ENCODE measurements at places on chromosomes 5 and 9. TPM values are rescaled to one million over a fixed set of nuclear protein-coding genes. Genes with fewer than 3 reads are reported as not detected.

The TAF11L5 gene
- total RNA-seq = not detected

The RHOBTB3 gene
- 101 TPM for total RNA-seq

DNA sequence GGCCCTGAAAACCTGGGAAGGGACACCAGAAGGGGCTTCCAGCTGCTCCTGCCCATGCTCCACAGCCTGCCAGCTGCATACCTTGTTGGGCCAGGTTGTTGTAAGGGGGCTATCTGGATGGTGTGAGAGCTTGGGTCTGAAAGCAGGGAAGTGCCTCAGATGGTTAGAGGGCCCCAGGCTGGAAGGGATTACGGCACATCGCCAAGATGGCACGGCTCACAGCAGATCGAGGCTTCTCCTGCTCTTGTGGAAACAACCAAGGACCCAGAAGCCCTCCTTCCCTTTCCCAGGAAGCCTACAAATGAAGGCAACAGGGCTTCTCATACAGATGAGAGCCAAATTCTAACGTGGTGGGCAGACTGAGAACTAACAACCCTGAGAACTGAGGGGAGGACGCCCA lies 121.7 kb upstream of the ADCY2 start:
- DNase-seq = no peak

- peak; percentile 67 for DNase-seq
These were observed 464 bp downstream of the CEMIP2 start for GRCh38 chr9:71767776-71768321.

- no peak for DNase-seq
These were observed 145.7 kb downstream of the ARHGAP26 start for GRCh38 chr5:142915813-142916424.
